Stimulated activated CD4-positive, alpha-beta T cell treated with anti-CD3 and anti-CD28 coated beads, Interleukin-12 subunit alpha, Interleukin-12 subunit beta, amount 100 ng/mL, for 48 hours (primary cell): ENCODE measurements at places on chromosomes 12 and 14.

DNA sequence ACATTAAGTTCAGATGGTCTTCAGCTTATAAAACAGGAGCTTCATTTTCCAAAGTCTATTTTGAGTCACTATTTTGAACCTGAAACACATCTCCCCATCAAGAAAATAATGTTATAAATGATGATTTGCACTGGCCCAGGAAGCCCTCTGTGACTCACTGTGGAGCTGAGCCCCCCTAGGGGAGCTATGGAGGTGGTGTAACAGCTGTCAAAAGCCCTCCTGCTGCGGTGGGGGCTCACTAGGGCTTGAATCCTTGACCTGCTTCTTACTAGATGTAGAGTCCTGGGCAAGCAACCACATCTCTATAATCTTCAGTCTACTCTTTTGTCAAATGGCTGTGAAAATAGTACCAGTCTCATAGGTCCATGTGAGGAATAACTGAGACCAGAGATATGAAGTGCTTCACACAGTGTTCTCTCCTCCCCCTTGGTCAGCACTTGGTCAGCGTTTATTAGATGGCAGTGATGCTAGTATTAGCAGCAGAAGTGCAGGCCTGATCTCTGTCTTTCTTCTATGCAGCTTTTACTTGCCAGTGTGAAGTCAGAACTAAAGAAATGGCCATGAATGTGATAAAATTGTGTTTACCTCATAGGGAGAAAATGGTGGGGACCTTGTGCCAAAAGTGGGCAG, 83.4 kb downstream of the RTN1 start:
- no peak for DNase-seq

DNA sequence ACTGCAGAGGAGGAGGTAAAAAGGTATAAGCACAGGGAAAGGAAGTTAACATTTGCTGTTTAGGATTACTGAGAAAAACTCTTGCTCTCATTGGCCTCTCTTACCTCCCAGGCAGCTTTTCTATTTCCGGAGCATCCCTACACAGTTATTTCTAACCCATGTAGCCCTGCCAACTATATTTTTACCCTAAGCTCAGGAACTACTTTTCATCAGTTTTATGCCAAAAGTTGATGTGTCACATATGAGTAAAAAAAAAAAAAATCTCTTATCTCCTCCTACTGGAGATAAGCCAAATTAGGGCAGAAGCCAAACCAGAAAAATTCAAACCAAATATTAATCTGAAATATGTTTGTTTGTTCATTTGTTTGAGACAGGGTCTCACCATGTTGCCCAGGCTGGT, 34.4 kb upstream of the PSMA6 start:
- no peak for DNase-seq

DNA sequence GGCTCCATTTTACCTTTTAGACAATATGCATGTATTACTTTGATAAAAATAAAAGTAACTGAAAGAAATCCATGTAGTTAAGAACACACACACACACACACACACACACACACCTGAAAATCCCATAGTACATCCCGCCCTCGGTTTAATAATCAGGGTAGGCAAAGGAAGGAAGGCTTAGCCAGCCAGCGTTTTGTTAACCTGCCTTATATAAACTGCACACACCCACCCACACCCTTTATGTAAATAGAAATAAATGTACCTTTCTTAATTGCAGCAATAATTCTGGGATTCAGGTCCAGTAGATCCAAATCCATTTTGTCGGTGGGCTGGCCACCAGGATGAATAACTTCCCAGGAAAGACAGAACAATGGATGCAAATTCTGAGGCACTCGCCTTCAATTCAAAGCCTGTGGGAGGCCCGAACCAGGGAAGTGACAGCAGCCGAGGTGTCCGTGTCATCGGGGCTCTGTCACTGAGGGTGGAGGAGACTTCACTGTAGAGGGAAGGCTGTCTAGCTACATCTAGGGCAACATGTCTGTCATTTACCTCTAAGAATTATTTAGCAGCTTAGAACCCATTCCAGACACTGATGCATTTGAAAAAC, 4.4 kb downstream of the XRCC3 start:
- DNase-seq, result no peak

DNA sequence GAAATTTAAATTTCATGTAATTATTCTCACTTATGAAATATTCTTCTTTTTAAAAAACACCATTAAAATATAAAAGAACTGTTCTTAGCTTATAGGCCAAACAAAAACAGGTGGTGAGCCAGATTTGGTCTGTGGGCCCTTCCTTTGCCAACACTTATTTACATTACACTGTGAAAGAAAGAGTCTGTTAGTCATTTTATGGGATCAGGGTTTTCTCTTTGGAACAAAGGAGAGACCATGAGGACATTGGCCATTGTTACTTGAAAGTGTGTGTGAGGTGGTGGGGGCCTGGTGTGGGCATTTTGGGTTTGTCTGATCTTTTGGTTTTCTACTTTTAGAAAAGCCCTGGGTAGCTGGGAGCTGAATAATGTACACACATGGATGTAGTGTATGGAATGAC, 62.7 kb downstream of the TTC6 start:
- no peak for DNase-seq

- no peak for DNase-seq
Observed at GRCh38 chr12:49956663-49957569, 4.8 kb upstream of the AQP5 start.

DNA sequence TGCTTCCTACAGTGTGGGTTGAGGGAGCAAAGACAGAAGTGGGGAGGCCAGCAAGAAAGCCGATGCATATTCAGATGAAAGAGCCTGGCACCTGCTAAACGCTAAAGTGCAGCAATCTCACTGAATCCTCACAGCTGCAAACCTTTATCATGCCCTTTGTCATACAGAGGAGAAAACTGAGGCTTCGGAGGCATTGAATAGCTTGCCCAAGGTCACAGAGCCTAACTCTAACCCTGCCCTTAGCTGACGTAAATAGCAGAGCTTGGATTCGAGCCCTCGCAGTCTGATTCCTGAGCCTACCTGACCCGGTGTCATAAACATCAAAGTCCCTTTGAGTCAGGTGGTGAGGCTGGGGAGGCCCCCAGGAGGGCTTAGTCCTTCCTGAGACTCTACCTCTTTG, 54.9 kb downstream of the CMKLR1 start:
- no peak for DNase-seq

DNA sequence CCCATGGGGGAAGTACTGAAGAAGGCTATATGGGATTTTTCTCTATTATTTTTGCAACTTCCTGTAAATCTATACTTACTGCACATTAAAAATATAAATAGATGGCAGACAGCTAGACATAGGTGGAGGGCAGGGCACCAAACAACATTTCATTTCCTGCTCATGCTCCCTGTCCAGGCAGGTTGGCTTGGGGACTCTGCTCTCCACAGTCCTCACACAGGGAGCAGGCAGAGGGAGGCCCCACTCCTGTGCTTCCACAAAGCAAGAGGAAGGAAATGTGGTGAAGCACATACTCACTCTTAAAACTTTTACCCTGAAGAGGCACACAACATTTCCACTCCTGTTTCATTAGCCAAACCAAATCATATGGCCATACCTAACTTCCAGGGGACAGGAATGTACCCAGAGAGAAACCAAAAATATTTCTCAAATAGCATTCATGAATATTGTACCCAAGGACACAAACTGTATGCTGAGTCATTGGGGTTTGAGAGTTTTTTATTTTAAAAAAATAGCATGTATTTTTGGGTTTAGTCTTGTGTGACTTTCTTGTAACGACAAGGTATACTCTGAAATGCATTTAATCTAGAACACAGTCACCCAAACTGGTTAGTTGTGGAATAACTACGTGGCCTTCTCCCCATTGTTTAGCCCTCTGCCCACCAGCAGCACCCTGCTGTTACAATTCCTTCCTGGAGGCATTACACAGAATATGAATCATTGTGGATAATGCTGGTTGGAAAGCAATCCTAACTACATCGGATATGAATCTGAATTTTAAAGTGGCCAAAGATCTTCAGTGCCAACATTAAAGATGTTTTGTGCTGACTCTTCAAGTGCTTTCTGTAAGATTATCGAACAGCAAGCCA, 40.9 kb downstream of the RTN1 start:
- DNase-seq, result no peak

- DNase-seq, result no peak
Observed at GRCh38 chr14:67285876-67286452, 44.7 kb downstream of the PALS1 start.

GRCh38 chr12:57522887-57523705, 472 bp downstream of the MBD6 start:
- DNase-seq, result no peak

- no peak for DNase-seq
Observed at GRCh38 chr14:92266216-92266615, 56.7 kb upstream of the SLC24A4 start.

- DNase-seq, result no peak
Observed at GRCh38 chr12:3417113-3417512, 73.9 kb upstream of the PRMT8 start.

GRCh38 chr12:108517288-108518100, 2.4 kb downstream of the FICD start:
- no peak for DNase-seq

GRCh38 chr14:69473260-69473659, 11.3 kb upstream of the PLEKHD1 start:
- DNase-seq, result no peak

DNA sequence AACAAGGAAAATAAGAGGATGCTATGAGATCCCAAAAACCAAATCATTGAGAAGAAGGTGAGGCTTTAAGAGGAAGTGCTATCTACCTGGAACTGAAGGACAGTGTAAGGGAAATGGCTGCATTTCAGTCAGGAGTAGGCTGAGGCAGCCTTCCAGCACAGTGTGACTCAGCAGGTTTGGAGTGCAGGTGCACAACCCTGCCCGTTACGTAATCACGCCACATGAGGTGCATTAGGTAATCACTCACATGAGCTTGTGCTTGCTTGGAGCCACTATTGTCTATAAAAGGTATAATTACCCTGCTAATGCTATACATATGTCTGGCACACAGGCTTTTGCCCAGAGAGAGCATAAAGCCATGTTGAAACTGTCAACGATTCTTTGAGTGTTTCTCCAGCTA, 74.9 kb downstream of the DIO2 start:
- DNase-seq, result no peak

DNA sequence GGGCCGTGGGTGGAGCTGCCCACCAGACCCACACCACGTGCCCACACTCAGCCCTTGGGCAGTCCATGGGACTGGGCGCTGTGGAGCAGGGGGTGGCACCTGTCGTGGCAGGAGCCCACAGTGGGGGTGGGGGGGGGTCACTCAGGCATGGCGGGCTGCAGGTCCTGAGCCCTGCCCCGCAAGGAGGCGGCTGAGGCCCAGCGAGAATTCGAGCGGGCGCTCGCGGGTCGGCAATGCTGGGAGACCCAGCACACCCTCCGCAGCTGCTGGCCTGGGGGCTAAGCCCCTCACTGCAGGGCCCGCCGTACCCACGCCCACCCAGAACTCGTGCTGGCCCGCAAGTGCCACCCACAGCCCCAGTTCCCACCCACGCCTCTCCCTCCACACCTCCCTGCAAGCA, 132.6 kb upstream of the GARIN2 start:
- DNase-seq, result no peak

GRCh38 chr14:99034711-99035171, 237.3 kb downstream of the BCL11B start:
- DNase-seq, result no peak

DNA sequence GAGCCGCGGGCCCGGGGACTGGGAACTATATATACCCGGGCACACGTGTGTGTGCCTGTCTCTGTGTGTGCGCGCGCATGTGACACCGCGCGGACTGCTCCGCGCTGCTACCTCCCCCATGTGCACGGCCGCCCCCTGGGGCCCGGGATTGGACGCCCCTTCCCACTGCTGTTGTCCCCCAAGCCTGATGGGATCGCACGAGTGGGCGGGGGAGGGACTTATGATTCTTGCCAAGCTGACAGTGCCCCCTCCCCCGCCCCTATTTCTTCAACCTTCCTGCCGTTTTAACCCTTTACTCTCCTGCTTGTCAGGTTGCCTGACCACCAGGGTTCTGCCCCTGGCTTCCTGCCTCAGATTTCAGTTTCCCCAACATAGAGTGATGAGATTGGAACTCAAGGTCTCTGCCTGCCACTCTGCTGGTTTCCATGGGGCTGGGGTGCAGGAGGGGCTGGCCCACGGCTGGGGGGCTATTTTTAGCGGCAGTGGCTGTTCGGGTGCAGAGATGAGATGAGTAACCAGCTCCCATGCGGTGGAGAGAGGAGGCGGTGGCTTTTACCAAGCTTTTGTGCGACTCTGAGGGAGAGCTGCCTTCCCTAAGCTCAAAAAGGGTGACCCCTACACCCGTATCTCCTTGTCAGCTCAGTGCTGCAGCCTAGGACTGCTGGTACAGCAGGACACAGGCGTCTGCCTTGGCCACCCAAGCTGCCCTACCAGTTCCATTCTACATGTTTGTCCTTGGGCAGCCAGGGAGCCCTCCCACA, at the start of gene DDN:
Gene DDN, minus strand, starts transcription at position 5 of the 761 bp plus-strand sequence. CDS start 88 bp downstream, outside the sequence.
- DNase-seq, result no peak

GRCh38 chr14:65852689-65853088, 440.2 kb downstream of the FUT8 start:
- no peak for DNase-seq

- no peak for DNase-seq
Observed at GRCh38 chr14:41488401-41488800, 118.3 kb upstream of the LRFN5 start.

- DNase-seq, result no peak
Observed at GRCh38 chr12:73362666-73363065, 1090.5 kb downstream of the TRHDE start.

GRCh38 chr14:57493467-57494181, at the start of gene CCDC198:
TSS of gene CCDC198 (minus strand) at chr14:57493857. CDS start at chr14:57493715, 142 bp downstream.
- no peak for DNase-seq

- DNase-seq, result no peak
Observed at GRCh38 chr14:33527023-33527634, 423.7 kb downstream of the EGLN3 start.

- DNase-seq, result no peak
Observed at GRCh38 chr14:93245764-93246420, 38.8 kb downstream of the UBR7 start.

GRCh38 chr14:78016532-78016931, 153.6 kb upstream of the NRXN3 start:
- no peak for DNase-seq

DNA sequence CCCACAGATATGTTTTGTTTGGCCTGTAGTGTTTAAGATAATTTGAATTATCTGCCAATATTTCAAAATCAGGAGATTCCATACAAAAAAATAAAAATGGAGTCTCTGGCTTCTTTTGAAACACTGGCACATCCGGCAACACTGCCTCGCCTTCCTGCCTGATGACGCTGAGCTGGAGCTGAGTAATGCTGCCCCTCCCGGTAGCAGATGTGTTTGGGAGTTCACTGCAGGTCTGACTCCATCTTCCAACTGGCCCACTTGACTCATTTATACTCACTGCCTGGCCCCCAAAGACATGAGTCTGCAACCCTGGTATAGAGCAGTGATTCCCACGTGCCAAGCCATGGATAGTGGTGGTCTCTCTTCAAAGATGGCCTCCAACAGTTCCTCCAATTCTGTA, 7.4 kb downstream of the CIT start:
- DNase-seq, result no peak

GRCh38 chr12:25775968-25776367, 182.5 kb upstream of the RASSF8 start:
- no peak for DNase-seq

DNA sequence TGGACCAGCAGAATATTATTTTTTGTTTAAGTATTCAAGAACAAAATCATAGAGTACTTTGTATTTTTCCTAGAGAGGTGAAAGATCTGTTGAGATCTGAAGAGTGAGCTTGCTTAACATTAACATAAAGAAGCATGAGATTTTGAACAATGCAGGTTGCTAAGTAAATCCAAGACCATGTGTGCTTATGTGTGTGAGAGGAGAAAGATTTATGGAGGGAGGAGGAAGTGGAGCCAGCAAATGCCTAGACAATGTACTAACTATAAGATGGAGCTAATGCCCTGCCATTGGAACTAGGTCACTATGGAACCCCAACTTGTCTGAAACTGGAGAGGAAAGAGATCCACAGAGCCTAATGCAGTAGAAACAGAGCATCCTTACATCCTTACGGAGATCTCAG, 13.3 kb downstream of the FAM161B start:
- no peak for DNase-seq
